Activated T-helper 2 cell treated with anti-CD3 and anti-CD28 coated beads, Interferon-gamma antibody, Interleukin-2, Interleukin-4, amounts not matched to agents 10 μg/mL and 5 μg/mL and 100 μg/mL, durations not matched to agents 14 hours and 24 hours and 36 hours (primary cell): ENCODE measurements at places on chromosomes 12 and 14.
A peak's percentile ranks its signal among the peaks of the same experiment; 100 is the strongest.

- no peak overlapping the region for H3K27ac ChIP-seq
- no peaks in the 10 kb centered on the region for H3K4me1 ChIP-seq
- no peaks in the 10 kb centered on the region for H3K27me3 ChIP-seq
- H3K36me3 ChIP-seq, result no peaks in the 10 kb centered on the region
- H3K4me3 ChIP-seq, result no peak overlapping the region
- DNase-seq, result no peak
Measured at GRCh38 chr12:81400024-81400423, 322.1 kb downstream of the ACSS3 start.

GRCh38 chr12:62813031-62813829 is 121.7 kb downstream of the PPM1H start:
- peaks cover 28% of the 10 kb centered on the region for H3K27me3 ChIP-seq
- H3K36me3 ChIP-seq, result no peaks in the 10 kb centered on the region
- DNase-seq, result peak; percentile 10

DNA sequence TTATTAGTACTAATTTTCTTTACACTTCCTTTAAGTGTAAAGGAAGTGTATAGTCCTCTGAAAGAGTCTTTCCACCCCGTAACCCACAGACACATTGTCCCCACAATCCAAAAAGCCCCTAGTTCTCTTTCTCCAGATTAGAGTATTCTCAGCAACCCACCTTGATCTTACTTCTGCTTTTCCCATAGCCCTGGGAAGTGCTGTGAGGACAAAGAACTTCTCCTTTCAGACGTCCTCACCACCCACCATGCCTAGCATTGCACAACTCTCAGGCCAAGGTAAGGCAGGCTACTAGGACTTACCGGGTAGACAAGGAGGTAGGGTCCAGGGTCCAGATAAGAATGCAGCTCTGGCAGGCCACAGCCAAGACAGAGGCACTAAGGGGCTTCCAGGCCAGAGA is 7.4 kb downstream of the AAAS start:
- no peak for DNase-seq
- peaks cover 2% of the 10 kb centered on the region for H3K4me1 ChIP-seq
- no peak overlapping the region for H3K27ac ChIP-seq
- H3K36me3 ChIP-seq, result peaks cover 52% of the 10 kb centered on the region
- no peaks in the 10 kb centered on the region for H3K27me3 ChIP-seq
- no peak overlapping the region for H3K4me3 ChIP-seq

- DNase-seq, result no peak
- no peaks in the 10 kb centered on the region for H3K36me3 ChIP-seq
- no peaks in the 10 kb centered on the region for H3K27me3 ChIP-seq
- H3K4me1 ChIP-seq, result peaks cover 2% of the 10 kb centered on the region
Measured at GRCh38 chr12:88338486-88338885, 196.4 kb downstream of the TMTC3 start.

DNA sequence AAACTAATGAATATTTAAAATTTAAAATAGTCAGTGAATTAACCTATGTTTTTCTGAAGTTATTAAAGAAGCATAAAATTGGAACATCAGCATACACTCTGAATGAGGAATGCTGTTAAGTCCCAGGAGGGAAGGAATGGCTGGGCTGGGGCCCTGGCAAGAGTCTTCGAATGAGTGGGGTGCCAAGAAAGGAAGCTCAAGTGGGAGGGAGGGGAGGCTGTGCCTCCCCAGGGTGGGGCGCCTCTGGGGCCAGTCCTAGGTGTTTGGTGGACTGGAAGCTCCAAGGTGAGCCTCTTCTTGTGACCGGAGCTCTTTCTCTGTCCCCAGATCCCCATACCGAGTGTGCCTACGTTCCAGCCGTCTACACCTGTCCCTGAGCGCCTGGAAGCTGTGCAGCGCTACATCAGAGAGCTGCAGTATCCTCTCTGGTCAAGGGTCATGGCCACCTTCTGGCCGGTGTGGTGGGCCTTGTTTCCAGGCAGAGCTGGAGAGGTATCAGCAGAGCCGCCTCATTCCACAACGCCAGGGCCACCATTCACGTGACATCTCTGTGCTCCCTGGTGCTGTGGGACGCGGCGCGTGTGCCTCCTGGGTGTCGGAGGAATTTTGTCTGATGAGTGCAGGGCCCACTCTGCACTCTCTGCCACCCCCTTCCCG is 8.5 kb downstream of the VASH1 start:
- peaks cover 32% of the 10 kb centered on the region for H3K4me1 ChIP-seq
- no peaks in the 10 kb centered on the region for H3K36me3 ChIP-seq
- no peak for DNase-seq
- no peak overlapping the region for H3K4me3 ChIP-seq
- peaks cover 6% of the 10 kb centered on the region for H3K27me3 ChIP-seq

GRCh38 chr14:61089126-61089750 is 108.2 kb downstream of the SLC38A6 start:
- no peak overlapping the region for H3K27ac ChIP-seq
- peaks cover 3% of the 10 kb centered on the region for H3K36me3 ChIP-seq
- H3K27me3 ChIP-seq, result no peaks in the 10 kb centered on the region
- H3K4me1 ChIP-seq, result no peaks in the 10 kb centered on the region
- DNase-seq, result no peak

DNA sequence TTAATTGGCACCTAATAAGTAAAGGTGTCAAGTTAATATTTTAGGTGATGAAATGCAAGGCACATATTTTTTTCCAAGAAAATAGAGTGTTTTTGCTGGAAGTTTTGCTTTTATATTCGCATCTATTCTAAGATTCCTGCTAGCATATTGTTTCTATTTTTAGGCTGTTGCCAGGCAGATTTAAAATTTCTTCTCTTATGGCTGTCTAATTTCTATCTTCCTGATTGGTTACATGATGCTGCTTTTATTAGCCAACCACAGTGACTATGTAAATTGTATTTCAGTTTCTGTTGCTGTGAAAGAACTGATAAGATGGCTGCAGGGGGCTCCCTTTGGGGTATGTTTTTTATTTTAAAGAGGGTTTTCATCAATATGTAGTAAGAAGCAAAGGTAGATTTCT is 42.7 kb downstream of the ATF7IP start:
- H3K27ac ChIP-seq, result peak overlapping the region; percentile 46
- no peak overlapping the region for H3K4me3 ChIP-seq
- H3K36me3 ChIP-seq, result peaks cover 64% of the 10 kb centered on the region
- H3K27me3 ChIP-seq, result no peaks in the 10 kb centered on the region
- no peak for DNase-seq

DNA sequence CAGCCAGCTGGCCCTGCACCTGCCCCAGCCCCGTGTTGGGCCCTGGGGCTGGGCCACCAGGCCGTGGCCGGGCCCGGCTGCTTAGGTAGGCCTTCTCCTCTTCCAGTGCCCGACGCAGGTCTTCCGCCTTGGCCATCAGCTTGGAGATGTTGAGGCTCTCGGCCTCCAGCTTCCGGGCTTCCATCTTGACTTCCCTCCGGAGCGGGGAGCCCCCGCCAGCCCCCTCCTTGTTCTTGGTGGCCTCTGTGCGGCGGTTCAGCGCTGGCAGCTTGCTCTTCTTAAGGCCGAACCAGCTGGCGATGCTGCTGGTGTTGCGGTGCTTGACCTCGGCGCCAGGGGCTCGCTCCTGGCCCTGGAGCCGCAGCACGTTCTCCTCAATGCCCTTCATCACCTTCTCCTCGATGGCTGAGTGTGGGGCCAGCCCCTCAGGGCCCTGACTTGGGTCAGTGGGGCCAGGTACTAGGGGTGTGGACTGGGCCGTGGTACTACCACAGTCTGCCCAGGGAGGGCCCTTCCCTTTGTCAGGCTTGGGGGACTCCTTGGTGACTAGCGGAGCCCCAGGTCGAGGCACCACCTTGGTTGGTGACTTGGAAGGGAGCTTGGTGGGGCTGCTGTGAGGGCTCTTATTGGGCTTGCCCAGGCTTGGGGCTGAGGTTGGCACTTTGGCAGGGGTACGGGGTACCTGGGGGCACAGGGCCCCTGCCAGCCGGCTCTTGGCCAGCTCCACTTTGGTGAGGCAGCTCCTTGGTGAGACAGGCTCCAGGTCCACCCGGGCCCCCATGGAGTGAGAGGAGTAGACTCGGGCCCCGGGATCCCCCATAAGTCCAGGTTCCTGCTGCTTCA is 33.2 kb downstream of the NCKAP5L start:
- H3K27me3 ChIP-seq, result no peaks in the 10 kb centered on the region
- no peaks in the 10 kb centered on the region for H3K4me1 ChIP-seq
- H3K4me3 ChIP-seq, result no peak overlapping the region
- no peak for DNase-seq
- H3K36me3 ChIP-seq, result no peaks in the 10 kb centered on the region
- H3K27ac ChIP-seq, result no peak overlapping the region

DNA sequence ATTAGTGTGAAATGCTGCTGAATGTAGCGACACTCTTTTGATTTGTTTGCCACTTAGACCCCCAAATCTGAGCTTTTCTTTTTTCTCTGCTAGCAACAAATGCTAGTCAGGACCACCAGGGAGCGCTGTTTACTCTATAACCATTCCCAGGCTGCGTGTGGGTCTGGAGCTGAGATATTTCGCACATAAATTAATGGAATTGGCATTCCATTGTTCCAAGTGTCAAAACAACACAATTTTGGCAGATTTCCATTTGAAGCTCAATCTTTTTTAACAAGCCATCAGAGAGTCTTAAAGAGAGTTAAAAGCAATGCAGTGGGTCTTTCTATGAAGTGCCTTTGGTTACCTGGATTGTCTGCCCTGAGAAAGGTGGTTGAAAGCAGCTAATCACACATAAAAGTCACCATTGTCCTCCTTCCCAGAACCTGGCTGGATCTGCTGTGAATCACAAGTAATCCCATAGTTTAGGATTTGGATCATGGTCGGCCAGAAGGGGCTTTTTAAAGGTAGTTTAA is 7.4 kb upstream of the TMEM132C start:
- no peaks in the 10 kb centered on the region for H3K4me1 ChIP-seq
- no peak overlapping the region for H3K4me3 ChIP-seq
- no peak overlapping the region for H3K27ac ChIP-seq
- H3K27me3 ChIP-seq, result no peaks in the 10 kb centered on the region

- H3K4me3 ChIP-seq, result no peak overlapping the region
- H3K27me3 ChIP-seq, result peaks cover 7% of the 10 kb centered on the region
- DNase-seq, result no peak
- no peaks in the 10 kb centered on the region for H3K36me3 ChIP-seq
Measured at GRCh38 chr12:93767524-93767863, 90.3 kb downstream of the CRADD start.

DNA sequence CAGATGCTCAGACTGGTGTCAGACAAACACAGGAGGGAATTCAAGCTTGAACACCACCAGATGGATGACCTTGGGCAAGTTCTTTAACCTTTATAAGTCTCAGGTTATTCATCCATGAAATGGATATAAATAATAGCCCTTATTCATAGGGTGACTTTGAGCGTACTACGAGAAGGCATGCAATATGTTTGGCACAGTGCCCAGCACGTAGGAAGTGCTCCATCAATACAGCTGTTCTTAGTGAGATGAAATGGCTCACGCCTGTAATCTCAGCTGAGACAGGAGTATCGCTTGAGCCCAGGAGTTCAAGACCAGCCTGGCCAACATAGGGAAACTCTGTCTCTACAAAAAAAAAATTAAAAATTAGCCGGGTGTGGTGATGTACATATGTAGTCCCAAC is 84.8 kb upstream of the FICD start:
- no peaks in the 10 kb centered on the region for H3K36me3 ChIP-seq
- no peak for DNase-seq
- no peak overlapping the region for H3K27ac ChIP-seq
- H3K27me3 ChIP-seq, result no peaks in the 10 kb centered on the region
- no peak overlapping the region for H3K4me3 ChIP-seq
- H3K4me1 ChIP-seq, result no peaks in the 10 kb centered on the region

DNA sequence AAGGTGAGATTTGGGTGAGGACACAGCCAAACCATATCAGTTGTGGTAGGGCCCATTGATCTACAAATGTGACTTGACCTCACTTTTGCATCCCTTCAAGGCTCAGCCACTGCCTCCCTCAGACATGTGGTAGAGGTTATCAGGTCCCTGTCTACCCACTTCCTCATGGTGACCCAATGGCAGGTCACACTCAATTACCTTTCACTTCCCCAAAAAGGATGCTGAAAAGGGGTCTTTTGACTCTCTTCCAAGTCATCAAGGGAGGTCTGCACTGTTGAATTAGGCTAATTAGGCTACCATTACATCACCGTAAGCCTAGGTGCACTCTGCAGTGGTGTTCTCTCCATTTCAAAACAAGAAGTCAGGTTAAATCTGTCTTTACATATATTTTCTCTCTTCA is 22.6 kb upstream of the DRAM1 start:
- no peak for DNase-seq
- peaks cover 24% of the 10 kb centered on the region for H3K4me1 ChIP-seq
- H3K27me3 ChIP-seq, result no peaks in the 10 kb centered on the region

GRCh38 chr14:104078031-104078455 is 7.5 kb upstream of the ASPG start:
- H3K36me3 ChIP-seq, result no peaks in the 10 kb centered on the region
- H3K27ac ChIP-seq, result peak overlapping the region; percentile 9
- peak; percentile 82 for DNase-seq
- no peak overlapping the region for H3K4me3 ChIP-seq
- peaks cover 2% of the 10 kb centered on the region for H3K27me3 ChIP-seq

DNA sequence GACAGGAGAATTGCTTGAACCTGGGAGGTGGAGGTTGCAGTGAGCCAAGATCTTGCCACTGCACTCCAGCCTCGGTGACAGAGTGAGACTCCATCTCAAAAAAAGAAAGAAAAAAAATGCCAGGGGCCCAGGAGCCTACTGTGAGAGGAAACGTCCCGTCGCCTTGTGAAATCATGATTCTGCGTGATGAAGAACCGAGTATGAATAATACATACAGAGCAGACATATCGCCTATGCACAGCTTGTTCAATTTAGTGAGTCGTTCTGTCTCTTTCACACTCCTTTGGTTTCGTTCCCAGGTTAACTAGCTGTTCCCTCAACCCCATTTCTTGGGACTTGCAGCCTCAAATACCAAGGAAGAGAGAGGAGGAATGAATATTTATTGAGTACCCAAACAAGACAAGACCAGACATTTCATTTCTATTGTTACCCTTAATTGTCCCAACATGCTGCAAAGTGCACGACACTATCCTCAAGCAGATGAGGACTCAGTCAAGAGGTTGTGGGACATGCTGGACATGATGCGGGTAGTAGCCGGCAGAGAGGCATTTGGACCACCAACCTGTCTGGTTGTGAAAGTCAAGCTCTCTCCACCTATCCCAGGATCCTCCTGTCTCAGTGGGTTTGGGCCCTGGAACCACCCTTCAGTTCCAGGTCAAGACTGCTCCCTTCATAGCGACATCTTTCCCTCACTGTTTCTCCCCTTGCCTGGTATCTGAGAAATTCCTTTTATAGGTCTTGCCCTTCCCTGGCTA is 8.6 kb upstream of the CD27 start:
- H3K36me3 ChIP-seq, result no peaks in the 10 kb centered on the region
- no peak overlapping the region for H3K4me3 ChIP-seq
- H3K27ac ChIP-seq, result no peak overlapping the region
- H3K27me3 ChIP-seq, result no peaks in the 10 kb centered on the region

- no peak overlapping the region for H3K27ac ChIP-seq
- no peak for DNase-seq
- H3K4me1 ChIP-seq, result no peaks in the 10 kb centered on the region
- no peak overlapping the region for H3K4me3 ChIP-seq
Measured at GRCh38 chr12:105499205-105499604, 168.7 kb downstream of the C12orf75 start.

DNA sequence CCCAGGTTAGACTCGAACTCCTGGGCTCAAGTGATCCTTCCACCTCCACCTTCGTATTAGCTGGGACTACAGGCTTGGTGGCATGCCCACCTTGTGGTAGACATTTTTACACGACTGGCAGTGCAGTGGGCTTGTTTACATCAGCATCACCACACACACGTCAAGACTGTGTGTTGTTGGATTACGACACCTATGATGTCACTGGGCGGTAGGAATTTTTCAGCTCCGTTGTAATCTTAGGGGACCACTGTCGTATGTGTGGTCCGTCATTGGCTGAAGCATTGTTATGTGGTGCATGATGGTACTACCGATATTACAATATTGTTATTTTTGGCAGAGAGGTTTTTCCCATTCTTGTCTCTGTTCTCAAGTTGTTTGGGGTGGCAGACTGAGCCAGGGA is 50.7 kb downstream of the TSPAN9 start:
- H3K36me3 ChIP-seq, result no peaks in the 10 kb centered on the region
- no peak overlapping the region for H3K4me3 ChIP-seq
- peaks cover 14% of the 10 kb centered on the region for H3K4me1 ChIP-seq
- H3K27me3 ChIP-seq, result peaks cover 60% of the 10 kb centered on the region
- DNase-seq, result no peak
